ENCODE measurements at places on chromosomes 3 and 15.

DNA sequence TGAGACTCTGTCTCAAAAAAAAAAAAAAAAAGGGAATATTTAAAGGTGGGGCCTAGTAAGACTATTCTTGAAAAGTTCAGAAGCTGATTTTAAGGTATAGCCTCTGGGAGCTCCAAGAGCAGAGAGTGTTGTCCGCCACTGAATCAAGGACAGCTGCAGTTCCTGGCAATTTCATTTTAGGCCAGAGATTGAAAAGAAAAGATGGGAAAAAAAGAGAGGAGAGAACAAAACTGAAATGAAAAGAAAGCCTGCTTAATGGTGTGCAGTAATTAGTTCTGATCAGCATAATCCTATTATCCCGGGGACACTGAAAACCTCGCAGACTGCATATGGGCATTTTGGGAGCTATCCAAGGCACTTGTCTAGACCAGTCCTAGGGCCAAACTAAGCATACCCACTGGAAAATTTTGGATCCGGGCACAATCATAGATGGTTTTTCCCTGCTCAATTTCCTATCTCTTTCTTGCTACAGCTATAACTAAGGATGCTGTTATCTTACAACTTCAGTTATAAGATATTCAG, 43.2 kb downstream of the EHHADH start:
- no peak for DNase-seq

GRCh38 chr3:167409611-167410010, 29.5 kb upstream of the ZBBX start:
- DNase-seq: no peak

DNA sequence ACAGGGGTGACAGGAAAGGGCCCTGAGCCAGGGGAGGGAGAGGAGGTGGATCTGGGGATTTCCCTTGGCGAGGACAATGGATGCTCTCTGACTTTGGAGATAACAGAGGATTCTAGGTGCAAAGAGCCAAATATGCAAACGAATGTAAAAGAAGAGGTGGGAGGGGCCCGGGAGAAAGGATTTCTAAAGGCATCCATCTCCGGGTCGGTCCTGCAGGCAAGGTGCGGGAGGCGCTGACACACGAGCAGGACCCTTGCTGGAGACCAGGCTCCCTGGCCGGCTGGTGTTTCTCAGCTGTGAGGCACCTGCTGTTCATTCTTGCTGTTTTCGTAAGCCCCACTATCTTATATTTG, 115.2 kb upstream of the TLE3 start:
- DNase-seq: no peak

DNA sequence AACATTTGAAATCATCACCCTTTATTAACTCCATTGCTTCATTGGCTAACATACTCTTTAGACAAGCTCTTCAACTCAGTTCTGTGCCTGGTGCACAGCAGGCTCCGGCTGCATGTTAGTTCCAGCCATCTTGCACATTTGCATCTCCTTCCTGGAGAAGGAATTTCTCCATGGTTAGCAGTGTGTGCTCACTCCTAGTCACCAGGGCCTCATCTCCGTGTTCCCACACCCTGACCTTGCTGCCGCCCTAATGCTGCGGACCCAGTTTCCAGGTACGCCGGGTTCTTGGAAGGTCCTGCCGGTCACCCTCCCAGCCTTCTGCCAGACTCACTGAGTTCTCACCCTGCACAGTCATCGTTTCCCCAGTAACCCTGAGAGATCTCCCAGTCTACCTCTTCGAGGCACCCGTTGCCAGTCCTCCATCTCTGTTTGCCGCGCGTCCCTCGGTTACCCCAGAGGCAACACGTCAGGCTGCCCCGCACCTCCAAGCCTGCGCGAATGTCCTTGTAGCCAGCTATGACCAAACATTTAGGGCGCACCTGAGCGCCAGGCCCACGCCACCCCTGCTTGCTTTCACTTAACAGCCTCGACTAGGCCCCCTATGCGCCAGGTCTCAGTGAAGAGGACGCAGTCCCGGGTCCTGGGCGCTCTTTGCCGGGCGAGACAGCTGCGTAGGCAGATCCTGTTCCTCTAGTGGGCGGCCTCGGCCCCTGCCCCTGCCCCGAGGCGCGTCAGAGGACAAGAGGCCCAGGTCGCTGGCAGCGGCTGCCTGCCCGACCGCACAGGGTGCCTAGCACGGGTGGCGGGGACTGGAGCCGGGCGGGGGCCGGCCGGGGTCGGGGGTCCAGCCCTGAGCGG, 747 bp upstream of the ZNF592 start:
- peak; percentile 33 for DNase-seq

GRCh38 chr3:16520970-16521881, 7.7 kb upstream of the RFTN1 start:
- no peak for DNase-seq

DNA sequence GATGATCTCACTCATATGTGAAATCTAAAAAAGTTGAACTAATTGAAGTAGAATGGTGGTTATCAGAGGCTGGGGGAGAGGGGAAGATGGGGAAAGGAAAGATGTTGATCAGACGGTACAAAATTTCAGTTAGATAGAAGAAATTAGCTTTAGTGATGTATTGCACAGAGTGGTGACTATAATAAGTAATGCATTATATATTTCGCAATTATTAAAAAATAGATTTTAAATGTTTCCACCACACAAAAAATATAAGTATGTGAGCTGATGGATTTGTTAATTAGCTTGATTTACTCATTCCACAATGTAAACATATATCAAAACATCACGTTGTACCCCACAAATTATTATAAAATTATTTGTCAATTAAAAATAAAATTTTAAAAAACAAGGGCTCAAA, 8.1 kb downstream of the SUMF1 start:
- DNase-seq: no peak

- DNase-seq: no peak
Observed at GRCh38 chr3:194532591-194532990, 45.8 kb upstream of the ATP13A3 start.

DNA sequence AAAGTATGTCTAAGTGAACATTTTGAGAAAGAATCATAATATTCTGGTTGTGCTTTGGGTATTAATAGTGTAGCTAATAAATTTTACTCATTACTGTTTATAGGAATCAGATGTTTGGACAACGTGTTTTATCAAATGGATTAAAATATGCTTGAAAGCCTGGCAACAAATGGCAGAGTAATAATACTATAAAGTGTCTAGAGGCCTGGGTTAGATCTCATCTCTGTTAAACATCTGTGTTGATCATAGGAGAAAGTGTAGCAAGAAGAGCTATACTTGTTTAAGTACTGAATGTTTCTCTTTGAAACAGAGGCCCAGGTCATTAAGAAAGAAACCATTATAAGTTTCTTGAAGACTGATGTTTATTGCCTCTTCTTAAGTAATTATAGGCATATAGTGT, 30.5 kb downstream of the VPS8 start:
- DNase-seq: no peak

DNA sequence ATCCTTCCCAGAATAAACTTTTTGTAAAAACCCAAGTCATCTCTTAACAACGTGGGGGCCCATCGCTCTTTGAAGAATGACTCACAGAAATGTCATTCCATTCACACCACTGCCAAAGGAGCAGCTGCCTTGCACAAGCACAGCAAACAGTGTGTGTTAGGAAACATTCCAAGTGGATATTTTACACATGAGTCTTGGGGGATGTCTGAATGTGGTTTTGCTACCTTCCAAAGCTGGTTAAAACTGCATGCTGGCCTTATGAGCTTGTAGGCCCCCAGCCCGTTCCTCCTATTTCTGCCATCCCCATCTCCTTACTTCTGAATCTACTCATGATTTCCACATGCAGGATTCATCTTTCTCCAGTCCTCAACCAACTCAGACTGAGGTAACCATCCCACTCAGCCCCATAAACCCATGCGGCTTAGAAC, 130.8 kb downstream of the CPNE4 start:
- DNase-seq: no peak

GRCh38 chr3:172511783-172512762, 11.2 kb downstream of the TNFSF10 start:
- peak; percentile 50 for DNase-seq

DNA sequence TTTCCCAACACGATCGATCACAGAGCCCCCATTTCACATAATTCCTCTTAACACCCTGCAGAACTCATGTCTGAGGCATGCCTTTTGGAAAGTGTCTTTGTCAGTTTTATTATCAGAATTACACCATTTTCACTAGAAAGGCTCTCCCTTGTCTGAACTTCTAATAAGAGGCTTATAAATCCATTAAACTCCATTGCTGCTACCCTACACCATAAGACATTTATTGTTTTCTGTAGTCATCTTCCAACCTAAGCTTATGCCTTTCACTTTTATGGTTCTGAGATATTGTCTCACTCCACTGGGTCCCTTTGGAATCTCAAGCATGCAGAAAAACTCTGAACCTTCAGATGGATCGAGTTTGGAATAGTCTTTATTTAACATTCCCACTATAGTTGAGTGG, 50.2 kb upstream of the TPM1 start:
- no peak for DNase-seq

- no peak for DNase-seq
Observed at GRCh38 chr3:192857260-192857661, 60.4 kb downstream of the MB21D2 start.

DNA sequence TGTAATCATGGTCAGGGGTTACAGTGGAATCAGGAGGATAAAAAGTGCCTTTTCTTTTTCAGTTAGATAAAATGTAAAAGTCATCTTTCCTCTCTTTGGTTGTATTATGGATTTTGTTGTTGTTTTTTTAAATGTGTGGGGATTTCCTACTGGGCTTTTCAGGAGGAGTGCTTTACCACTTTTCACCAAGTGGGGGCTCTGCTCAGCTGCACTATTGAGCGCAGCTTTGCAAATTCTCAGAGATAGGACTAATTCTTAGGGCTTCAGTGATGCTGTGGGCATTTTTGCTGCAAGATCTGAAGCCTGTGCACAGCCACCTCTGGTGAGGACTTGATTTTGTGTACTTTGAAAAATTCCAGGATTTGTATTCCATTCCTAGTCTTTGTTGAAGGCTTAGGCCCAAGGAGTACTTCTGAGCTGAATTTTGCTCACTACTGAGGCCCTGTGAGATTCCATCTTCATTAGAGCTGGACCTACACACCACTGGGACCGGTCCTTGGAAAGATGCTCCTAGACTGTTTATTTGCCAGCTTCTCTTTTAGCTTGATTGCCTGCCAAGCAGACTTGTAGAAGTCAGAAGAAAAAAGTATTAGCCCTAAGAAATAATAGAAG, 7.5 kb downstream of the GNB5 start:
- DNase-seq: no peak

- peak; percentile 75 for DNase-seq
Observed at GRCh38 chr3:58177747-58178527, 32.8 kb downstream of the DNASE1L3 start.

DNA sequence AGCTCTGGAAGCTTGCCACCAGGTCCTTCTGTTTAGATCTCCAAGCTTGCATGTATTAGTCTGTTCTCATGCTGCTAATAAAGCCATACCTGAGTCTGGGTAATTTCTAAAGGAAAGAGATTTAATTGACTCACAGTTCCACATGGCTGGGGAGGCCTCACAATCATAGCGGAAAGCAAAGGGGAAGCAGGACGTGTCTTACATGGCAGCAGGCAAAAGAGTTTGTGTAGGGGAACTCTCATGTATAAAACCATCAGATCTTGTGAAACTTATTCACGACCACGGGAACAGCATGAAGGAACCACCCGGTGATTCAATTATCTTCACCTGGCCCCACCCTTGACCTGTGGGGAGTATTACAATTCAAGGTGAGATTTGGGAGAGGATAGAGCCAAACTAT, 147.0 kb upstream of the PROK2 start:
- DNase-seq: no peak

DNA sequence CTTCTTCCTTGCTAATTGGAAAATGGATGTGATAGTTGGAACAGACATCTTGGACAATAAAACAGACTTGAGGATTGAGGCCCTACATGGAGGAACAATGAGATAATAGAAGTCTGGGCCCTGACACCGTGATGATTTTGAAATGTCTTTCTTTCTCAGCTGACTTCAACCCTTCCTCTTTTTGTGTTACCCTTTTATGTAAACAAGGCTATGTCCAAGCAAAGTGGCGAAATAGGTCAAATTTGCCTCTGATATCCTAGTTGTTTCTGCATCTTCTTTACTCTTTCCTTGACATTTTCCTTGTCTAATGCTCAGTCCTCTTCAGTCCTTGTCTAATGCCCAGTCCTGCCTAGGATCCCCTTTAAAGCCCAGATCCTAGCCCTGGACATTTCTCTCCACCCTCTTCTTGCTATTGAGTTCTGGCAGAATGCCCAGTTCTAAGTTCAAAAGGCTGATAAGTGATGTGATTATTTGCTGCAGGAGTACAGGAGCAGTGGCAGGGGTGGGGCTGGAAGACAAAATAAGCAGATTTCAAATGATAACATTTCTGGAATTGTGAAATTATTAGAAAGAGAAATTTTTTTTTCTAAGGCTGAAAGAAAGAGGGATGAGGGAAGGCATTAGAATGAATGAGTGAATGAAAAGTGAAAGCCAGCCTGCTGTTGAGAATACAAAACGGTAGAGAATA, 6.5 kb upstream of the VPS8 start:
- no peak for DNase-seq

GRCh38 chr15:39936187-39936586, 2.3 kb downstream of the EIF2AK4 start:
- DNase-seq: no peak

DNA sequence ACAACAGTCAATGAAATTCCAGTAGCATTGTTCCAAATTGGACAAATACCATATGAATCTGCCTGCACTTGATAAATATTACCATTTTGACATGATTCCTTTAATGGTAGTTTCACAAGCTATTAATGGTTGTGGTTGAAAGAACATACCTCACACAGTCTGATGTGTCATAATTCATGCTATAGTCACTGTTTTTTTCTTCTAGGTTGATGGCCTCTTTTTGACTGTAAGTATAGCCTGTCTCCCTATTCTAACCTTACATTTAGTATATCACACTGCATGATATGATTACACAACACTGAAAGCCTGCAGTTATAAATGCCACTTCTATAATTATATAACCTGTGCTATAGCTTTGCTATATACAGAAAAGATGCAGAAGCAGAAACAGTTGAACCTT, 834.1 kb downstream of the NSUN3 start:
- no peak for DNase-seq

GRCh38 chr3:67015702-67016484, 17.8 kb downstream of the KBTBD8 start:
- no peak for DNase-seq

DNA sequence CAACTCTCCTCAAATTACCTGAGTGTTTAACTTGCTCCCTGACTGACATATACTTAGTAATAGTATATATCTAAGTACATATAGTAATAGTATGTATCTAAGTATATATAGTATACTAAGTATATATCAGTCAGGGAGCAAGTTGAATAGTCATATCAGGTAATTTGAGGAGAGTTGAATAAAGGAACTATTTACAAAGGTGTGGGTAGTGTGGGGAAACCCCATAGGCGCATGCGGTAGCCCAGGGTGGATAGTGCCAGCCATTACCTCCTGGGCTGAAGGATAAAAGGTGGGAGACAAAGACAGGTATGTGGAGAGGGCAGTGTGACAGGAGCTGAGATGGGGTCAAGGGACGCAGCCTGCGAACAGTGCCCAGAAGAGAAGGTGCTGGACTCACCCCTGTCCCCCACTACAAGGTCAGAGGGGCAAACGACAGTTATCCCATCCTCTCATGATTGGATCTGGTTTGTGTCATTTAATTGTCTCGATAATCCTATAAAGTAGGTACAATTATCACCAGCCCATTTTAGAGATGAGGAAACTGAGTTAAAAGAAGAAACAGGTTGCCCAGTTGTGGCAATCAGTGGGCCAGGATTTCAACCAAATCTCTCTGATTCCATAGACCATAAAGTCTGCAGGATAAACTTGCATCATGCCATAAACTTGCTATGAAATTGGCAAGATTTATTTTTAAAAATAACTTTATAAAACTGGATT, 34.1 kb upstream of the TPM1 start:
- DNase-seq: no peak

All from activated CD8-positive, alpha-beta memory T cell treated with anti-CD3 and anti-CD28 coated beads for 4 hours (primary cell).